ENCODE measurements at places on chromosomes 3 and 15.

DNA sequence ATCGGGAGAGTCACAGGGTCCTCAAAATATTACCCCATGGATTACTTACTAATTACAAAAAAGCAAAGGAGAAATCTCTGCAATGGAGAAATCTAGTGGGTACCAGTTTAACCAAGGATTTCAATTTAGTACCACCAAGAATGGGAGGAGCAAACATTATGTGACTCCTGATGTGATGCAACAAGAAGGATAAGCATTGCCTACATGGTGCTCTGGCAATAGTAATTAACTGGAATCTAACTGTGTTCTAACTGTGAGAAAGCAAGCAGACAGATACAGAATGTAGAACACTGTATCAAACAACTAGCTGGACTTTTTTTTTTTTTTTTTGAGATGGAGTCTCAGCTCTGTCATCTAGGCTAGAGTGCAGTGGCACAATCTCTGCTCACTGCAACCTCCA lies 159.2 kb downstream of the TNIK start:
- DNase-seq = no peak

DNA sequence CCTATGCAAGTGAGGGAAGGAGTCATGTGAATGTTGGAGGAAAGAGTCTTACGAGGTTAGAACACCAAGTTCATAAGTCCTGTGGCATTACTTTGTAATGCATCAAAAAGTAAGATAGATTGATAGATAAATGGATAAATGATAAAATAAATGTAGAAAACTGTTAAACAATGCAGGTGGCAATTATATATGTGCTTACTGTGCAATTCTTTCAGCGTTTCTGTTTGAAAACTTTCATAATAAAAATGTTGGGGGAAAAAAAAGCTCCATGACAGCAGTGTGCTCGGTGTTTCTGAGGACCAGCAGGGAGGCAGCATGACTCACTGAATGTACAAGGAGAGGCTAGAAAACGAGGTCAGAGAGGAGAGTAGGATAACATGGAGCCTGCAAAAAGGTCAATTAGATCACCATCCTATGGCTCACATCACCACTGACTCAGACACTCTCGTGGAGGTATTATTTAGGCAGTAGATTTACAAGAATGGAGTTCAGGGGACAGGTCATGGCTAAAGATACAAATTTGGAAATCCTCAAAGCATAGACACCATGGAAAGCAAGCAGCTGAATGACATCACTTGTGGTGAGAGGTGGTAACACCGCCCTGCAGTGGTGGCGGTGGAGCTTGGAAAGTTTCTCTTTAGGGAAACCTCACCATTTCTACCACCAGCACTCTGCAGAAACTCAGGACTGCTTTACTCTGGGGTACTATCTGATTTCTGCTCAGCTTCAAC lies 219.8 kb downstream of the CTNNB1 start:
- DNase-seq = peak; percentile 44

- DNase-seq = no peak
These were observed 60.2 kb upstream of the ACP3 start for GRCh38 chr3:132256989-132257388.

DNA sequence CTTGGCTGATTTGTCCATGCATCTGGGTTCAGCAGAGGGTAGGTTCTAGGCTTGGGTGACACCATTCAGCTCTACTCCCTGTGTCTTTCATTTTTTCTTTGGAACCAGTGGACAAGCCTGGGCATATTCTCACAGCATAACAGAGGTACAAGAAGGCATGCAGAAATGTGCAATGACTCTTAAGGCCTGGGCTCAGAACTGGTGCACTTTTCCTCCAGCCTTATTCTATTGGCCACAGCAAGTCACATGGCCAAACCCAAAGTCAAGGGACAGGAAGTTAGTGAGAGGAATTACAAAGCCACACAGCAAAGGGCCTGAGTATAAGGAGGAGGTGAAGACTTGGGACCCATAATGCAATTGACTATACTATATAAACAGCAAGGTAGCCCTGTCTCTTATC lies 200.9 kb upstream of the CTDSPL start:
- no peak for DNase-seq

GRCh38 chr3:125643172-125643571 lies 47.9 kb upstream of the OSBPL11 start:
- DNase-seq = no peak

DNA sequence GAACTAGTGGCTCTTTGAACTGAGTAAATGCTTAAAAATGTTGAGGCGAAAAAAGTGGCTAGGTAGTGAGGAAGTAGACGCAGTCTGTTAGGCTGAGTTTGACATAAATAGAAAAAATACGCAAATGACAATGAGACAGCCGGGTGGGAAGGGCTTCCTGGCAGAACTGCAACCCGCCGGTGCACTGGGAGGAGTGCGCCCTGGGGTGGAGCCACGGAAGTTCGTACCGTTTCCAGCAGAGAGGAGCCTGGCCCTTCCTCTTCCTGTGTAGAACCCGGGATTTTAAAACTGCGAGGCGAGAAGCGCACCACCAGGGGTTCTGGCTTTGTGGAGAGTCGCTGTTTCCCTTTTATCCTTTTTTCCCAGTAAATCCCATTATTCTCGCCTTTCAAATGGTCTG lies 602.6 kb downstream of the PYDC2 start:
- DNase-seq = no peak

GRCh38 chr3:169227911-169228310 lies 435.6 kb downstream of the MECOM start:
- DNase-seq = no peak

DNA sequence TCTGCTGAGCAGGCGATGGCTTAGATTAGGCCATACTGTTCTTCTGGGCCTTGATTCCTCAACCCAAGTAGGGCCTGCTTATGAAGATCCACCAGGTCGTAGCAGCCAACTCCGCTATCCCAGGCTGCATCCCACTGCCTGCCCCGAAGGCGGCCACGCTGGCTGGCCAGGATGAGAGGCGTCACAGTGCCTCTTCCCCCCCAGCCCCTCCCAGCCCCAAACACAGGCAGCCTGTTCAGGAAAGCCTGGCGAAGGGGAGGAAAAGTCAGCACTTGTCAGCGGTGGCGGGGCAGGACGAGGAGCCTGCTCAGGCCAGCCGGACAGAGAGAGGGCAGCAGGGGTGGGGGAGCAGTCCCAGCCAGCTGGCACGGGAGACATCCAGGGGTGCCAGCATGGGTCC lies 11.2 kb downstream of the PTH1R start:
- no peak for DNase-seq

GRCh38 chr3:132787616-132788300 lies 65.5 kb upstream of the NPHP3 start:
- DNase-seq = no peak

DNA sequence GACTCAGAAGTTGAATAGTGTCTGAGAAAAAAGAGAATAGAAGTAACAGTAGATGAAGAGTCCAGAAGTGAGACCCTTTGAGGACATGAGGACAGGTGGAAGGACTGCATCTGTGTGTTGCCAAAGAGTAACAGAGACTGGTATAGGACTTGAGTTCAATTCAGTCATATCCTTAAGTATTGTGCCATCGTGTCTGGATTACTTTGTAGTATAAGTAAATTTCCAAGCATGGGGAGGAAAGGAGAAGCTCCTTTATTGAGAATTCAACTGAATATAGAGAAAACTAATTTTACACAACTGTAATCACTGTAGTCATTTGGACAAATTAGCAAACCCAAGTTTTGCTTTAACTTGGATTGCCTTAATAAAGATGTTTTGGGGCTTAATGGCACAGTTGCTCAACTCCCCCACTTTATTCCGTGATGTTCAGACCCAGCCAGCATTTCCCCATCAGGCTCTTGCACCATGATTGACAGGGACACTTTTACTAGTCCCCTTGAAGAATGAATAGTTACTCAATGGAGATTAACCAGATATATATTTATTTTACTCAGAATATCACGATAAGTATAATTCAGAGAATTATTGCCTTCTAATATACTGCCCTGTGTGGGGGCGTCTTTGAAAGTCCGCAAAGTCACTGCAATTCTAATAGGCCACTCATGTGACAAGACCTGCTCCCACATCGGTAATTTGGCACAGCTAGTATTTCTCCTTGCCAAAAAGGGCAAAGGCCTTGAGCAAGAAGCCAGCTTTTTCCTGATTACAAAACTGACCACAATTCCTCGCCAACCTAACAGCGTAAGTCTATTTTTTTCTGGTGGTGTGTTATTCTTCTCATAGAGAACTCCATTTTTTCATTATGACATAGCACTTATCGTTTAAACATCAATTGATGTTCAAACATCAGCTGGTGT lies 61.3 kb downstream of the PPARG start:
- DNase-seq = no peak

DNA sequence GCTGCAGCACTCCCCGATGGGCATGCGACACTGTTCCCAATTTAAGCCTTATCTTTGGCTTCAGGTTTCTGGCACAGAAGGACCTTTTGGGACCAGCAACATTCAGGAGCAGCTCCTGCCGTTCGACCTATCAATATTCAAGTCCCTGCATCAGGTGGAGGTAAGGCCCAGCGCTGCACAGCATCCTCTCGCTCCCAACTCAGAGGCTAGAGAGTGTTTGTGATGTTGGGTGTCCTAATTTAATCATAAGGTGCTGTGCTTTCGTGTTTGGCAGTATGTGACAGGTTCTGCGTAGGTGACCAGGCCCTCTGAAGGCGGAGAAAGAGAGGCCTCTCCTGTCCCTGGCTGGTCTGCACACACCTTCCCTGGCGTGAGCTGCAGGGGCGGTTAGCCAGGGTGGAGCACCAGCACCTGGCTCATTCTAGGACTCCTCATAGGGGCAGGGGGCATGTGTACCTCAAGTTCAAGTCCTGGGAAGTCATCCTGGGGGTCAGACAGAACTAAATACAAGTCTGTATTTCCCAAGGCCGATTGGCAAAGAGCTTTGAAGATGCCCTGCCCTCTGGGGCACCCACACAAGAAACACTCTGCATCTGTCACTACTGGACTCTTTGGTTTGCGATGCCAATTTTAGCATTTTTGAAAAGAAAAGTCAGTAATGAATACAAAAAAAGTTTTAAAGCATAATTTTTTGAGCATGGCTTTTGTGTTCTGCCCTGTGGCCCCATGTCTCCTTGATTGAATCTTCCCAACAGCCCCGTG lies 17.0 kb downstream of the NISCH start:
- no peak for DNase-seq

DNA sequence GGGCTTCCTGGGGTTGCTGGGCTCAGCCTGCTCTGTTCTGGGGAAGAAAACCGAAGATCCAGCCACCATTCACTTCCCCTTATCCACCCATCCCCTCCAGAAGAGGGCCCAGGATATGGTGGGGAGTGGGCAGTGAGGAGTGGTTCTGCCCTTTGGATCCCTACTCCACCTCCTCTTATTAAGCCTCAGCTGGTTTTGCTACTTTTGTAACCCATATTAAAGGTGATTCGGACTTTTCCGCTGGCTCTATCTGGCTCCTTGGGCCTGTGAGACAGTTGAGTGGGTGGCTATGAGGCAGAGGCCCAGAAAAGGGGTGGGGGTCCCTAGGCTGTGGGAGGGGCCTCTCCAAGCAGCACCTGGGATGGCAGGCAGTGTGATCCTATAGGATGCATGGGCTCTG lies 33.8 kb downstream of the NBEAL2 start:
- DNase-seq = no peak

Measured in SW 1271 (cell line).